ENCODE measurements at places on chromosomes 6 and 20.
A peak's percentile ranks its signal among the peaks of the same experiment; 100 is the strongest.

- no peak for DNase-seq
These were observed 47.9 kb upstream of the CCDC167 start for GRCh38 chr6:37547564-37548061.

DNA sequence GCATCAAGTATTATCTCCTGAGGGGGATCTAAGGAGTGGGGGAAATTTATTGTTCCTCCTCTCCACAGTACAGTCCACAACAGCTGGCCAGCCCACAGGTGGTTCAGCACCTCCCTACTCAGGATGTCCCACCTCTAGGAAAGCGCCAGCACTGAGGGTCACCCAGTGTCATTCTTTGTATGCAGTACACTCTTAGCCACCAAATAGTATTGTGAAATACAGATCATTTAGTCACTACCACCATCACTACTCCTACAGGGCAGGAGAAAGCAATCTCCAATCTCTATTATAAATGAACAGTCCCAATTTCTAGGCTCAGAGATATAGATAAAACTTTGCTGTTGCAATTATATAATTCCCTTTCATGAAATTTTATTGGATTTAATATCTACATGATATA, 6.3 kb upstream of the ZNF76 start:
- DNase-seq = no peak

DNA sequence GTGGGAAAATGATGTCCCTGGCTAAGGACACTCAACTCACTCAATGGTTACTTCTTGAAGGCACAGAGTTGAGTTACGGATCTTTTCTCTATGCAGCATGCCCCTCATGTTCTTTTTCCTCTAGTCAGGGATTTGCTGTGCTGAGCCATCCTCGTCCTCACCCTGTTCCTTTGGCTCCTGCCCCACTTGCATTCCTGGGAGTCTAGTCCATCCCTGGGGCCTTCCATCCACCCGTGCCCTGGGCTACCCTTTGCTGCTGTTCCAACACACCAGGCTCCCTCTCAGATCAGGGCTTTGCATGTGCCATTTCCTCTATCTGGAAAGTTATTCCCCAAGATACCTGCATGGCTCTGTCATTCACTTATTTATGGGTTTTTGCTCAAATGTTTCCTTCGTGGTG, 13.3 kb upstream of the KCNG1 start:
- DNase-seq = no peak

DNA sequence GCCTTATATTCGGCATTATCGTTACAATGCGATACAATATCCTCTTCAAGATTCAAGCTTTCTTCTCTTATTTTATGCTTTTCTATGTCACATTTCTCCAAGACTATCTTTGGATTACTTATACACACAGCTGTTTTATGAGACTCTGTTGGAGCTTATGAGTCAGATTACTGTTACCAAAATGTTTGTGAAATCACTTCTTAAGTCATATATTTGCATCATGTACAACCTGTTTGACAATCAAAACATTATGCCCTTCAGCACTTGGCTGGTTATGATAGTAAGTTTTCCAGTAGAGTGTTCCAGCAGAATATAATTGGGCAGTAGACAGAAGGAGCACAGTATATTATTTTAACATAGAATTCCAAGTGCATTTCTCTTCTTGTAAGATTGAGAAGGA, 35.2 kb downstream of the BMP6 start:
- no peak for DNase-seq

- DNase-seq = no peak
These were observed at the start of gene CYP24A1 for GRCh38 chr20:54173653-54174456. TSS of gene CYP24A1 (minus strand) at chr20:54173986. CDS start at chr20:54173579, 407 bp downstream.

DNA sequence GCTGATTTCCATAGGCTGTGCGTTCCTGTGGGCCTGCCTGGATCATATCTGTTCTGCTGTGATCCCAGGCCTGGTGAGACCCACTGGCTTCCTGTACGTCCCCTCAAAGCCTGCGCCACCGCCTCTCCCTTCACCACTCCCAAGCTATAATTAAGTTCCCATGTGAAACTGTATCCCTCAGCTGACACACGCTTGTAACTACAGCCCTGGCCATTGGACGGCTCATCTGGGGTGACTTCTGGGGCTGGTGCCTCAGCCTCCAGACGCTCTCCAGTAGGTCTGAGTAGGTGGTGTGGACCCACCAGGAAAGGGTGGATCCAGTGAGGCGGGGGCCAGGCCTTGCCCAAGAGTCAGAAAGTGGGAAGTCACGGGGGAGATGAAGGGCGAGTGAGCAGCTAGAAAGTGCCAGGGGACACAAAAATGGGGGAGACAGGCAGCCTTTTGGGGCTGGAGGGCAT, 21.0 kb downstream of the PPARD start:
- no peak for DNase-seq

DNA sequence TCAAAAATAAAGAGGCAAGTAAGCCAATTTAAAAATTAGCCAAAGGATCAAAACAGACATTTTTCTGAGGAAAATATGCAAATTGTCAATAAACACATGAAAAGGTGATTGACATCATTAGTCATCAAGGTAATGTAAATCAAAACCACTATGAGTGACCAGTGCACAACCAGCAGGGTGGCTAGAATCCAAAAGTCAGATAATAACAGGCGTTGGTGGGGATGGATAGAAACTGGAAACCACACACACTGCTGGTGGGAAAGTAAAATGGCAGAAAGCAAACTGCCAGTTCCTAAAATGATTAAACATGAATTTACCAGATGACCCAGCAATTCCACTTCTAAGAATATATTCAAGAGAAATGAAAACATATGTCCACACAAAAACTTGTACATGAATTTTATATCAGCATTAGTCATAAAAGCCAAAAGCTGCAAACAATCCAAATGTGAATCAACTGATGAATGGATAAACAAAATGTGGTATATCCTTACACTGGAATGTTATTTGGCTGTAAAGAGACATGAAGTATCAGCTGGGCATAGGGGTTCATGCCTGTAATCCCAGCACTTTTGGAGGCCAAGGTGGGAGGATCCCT, 74.8 kb upstream of the MBOAT1 start:
- DNase-seq = no peak

GRCh38 chr6:120816794-120817193, 517.5 kb downstream of the TBC1D32 start:
- DNase-seq = no peak

GRCh38 chr20:5189917-5190316, 63.1 kb downstream of the CDS2 start:
- DNase-seq = no peak

DNA sequence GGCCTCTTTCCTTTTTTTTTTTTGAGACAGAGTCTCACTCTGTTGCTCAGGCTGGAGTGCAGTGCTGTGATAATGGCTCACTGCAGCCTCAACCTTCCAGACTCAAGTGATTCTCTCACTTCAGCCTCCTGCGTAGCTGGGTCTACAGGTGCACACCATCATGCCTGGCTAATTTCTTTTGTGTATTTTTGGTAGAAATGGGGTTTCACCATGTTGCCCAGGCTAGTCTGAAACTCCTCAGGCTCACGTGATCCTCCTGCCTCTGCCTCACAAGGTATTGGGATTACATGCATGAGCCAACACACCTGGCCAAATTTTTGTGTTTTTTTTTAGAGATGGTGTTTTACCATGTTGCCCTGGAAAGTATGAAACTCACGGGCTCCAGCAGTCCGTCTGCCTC, 29.3 kb downstream of the SRC start:
- no peak for DNase-seq

DNA sequence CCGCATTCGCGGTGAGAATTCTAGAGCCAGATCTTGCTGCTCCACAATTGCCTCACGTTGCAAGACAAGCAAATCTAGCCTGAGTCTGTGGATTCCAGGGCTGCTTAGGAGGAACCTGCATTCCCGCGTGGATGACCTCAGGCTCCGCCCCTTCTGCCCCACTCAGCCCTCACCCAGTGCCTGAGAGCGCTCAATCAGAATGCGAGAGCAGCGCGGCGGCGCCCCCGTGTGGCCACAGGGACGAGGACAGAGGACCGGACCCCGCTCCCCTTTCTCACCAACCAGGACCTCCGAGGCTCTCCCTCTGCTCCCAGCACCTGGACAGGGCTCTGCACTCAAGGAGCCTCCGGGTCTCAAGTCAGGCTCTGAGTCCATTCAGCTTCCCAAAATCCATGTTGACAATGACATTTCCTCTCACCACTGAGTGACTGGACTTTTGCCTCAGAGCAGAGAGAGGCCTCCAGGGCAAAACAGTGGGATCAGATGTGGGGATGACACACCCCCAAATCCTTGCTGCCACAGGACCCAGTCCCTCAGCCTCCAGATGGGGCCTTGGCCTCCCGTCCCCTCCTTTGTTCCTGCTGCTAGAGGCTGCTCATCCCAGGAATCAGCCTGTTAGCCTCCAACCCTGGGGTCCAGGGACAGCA, 52.0 kb downstream of the RPP21 start:
- DNase-seq = peak; percentile 91

DNA sequence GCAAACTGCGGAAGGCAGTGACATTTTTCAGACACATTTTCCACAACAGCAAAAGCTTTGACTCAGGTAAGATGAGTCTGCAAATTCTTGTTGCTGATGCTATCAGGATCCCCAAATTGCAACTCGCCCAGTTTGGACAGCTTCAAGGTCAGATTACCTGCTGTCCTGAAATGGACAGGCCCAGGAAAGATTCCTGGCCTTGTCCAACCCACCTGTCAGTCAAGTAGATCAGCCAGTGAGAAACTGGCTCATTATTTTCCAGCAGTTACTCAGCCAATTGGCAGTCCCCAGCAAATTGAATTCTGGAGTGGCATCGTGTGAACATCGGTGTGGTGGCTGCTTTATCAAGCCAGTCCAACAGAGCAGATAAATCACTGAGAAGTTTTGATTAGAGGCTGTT, 84.5 kb upstream of the SNAP25 start:
- no peak for DNase-seq

DNA sequence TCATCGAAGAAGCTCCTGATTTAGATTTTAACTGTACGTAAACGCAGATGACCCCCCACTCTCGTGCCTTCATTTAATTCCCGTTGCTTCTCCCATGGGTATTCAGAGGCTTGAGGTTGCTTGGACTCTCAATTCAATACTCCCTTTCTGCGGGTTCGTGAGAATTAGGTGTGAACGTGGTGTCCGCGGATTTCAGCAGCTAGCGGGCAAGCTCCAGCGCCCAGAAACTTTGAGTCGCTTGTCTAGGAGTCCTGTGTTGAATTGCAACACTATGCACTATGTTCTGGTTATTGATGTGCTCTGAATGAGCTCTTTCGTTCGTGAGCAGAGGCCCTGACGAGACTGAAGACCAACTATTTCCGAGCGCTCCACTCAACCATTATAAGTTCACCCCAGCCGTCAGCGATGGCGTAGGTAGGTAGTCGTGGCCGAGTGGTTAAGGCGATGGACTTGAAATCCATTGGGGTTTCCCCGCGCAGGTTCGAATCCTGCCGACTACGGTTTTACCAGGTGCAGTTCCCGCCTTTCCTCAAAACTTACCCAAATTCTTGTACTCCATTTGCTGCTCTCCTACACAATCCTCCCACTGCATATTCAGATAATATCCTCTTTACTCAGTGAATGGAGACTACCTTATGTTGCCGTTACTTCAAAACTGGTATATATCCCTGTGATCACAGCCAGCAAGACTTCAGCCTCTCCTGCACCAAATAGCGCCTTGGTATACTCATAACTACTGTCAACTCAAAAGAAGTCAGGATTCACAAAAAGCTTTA, 72.6 kb upstream of the ZNF184 start:
- no peak for DNase-seq

- no peak for DNase-seq
These were observed 297.8 kb downstream of the PRL start for GRCh38 chr6:21999012-21999528.
